ENCODE measurements at places on chromosomes 1 and 21. TPM values are rescaled to one million over a fixed set of nuclear protein-coding genes. Genes with fewer than 3 reads are reported as not detected.

The NFASC gene
- polyA plus RNA-seq, result 1.1 TPM

The GOLT1A gene
- not detected for polyA plus RNA-seq

- no peak for DNase-seq
Measured at GRCh38 chr1:3776231-3776961, 3.8 kb downstream of the SMIM1 start.

DNA sequence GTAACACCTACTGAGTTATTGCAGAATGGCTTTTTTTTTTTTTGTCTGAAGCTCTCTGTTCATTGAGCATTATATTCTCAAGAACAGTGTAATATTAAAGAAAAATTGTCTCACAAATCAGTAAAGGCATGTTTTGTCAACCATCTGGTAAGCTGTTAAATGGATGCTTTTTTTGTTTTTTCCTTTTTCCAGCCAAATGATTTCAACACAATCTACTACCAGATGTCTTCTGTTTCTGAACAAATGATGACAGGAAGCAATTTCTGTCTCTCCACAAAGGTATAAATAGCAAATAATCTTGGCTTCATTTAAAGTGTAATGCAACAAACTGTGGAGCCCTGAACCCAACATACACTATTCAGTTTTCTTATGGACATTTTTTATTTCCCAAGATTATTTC lies 78.6 kb upstream of the RGS2 start:
- no peak for DNase-seq

DNA sequence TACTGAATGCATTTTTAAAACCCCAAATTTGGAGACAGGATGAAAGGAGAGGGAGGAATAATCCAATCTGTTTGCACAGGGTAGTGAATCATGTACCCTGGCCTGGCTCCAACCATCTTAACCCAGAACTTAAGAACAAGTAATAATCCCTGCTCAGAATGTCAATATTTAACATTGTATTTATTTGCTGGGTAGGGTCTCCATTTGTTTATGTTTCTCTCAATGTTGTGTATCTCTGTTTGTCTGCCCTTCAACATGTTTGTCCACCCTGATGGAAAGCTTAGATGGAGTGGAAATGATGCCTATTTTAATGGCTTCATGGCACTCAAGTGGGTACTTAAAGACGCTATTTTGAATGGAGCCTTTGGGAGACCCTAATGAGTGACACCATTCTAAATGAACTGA lies 54.4 kb upstream of the CDC42BPA start:
- DNase-seq, result no peak

The OR2L3 gene
- polyA plus RNA-seq, result not detected

GRCh38 chr1:91133248-91133647 lies 111.4 kb upstream of the ZNF644 start:
- no peak for DNase-seq

The NPHS2 gene
- polyA plus RNA-seq, result not detected

DNA sequence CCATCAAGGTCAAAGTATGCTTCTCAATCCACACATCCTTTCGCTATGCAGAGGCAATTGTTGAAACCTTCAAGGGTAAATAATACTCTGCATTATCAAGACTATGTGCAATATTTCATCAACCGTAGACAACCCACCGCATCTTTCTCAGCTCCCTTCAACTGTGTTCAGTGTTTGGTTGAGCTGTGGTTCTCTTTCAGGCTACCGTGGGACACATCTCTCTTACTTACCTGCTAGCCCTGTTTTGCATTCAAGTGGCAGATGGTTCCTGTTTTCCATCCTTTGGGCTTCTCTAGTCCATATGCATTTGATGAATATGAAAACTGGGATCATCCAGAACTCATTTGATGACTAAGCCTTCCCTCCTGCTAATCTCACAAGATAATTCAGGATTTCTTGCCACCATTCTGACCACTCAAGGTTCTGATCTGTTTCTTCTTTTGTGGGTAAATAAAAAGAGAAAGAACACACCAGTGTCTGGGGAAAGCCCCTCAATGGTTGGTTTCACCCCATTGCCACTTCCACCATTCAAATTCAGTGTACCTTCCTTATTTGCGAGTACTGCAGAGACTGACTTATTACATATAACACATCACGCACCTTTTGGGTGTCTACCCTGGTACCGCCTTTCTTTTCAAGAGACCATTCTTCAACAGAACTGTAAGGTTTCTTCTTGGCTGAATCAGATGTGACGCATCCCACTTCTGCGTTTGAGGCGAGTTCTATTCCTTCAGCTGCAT lies 61.7 kb downstream of the BACE2 start:
- DNase-seq, result no peak

DNA sequence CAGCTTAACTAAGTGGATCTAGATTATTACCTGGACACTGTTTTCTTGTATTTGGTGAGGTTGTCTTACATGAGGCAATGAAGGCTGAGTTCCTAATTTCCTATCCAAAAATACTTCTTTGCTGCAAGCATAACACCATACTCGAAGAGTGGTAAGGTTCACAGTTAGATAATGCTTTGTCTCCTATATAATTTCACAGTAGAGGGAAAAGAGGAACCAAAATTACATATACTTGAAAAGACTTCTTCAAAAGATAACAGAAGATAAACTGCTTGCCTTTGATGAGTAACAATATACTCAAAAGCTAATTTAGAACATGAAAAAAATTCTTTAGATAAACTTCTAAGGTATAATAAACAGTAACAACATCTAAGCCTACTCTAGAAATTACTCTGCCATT lies 20.4 kb downstream of the USP33 start:
- no peak for DNase-seq

GRCh38 chr1:205381305-205381704 lies 24.6 kb upstream of the KLHDC8A start:
- DNase-seq, result no peak

GRCh38 chr1:30804352-30804751 lies 46.8 kb upstream of the LAPTM5 start:
- DNase-seq, result no peak

- no peak for DNase-seq
Measured at GRCh38 chr1:240878631-240879030, 266.7 kb upstream of the GREM2 start.

The FAAH gene
- polyA plus RNA-seq, result 18.0 TPM

- DNase-seq, result peak; percentile 42
Measured at GRCh38 chr21:16004086-16004485, 274.3 kb downstream of the USP25 start.

- DNase-seq, result peak; percentile 31
Measured at GRCh38 chr1:82110366-82111254, 309.9 kb downstream of the ADGRL2 start.

GRCh38 chr1:163163163-163163562 lies 39.6 kb downstream of the RGS5 start:
- DNase-seq, result no peak

DNA sequence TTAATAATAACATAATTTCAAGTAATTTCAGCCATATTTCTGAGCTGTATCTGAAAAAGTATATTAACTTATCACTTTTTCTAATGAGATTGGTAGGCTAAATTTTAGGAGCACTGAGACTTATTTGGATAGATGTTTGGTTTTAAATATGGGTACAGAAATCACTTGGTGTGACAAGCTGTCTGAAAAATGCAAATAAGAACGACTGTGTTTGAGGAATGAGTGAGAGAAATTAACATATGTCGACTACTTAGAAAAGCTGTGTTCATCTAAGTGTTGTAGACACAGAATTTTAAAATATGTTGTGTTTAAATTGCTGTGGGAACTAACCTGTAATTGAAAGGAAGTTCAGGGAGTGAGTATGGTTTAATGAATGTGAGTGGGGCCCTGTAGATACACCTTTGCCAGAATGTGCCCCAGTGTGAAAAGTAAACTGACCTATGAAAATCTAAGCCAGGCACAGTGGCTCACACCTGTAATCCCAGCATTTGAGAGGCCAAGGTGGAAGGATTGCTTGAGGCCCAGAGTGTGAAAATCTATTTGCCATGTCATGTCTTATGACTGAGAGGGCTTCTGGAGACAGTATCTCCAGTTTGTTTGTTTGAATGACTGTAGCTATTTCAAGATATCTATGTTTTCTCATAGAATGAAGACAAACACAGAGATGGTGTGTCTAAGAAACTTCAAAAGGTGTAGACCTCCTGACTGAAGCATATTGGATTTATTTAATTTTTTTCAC lies 53.8 kb upstream of the LRRC8C start:
- DNase-seq, result no peak

The NKAIN1 gene
- 1.9 TPM for polyA plus RNA-seq

DNA sequence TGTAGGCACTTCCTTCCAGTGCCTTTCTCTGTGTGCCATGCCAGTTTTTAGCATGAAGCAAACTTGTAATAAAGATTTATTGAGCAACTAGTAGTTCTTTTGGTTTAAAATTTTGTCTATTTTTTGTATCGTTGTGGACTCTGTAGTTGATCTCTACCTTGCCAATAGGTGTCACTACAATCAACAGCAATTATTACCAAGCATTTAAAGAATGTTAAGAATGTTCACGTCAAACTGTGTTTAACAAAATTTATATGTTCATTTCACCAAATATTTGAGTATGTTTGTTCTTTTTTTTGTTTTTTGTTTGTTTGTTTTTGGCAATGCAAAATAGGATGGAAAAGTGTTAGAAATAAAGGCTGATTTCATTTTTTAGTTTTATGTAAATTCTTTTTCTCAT lies 208.1 kb downstream of the PATJ start:
- DNase-seq, result no peak

The MYBPH gene
- 390 TPM for polyA plus RNA-seq

GRCh38 chr1:8889925-8890785 lies 11.7 kb upstream of the ENO1 start:
- DNase-seq, result peak; percentile 68

DNA sequence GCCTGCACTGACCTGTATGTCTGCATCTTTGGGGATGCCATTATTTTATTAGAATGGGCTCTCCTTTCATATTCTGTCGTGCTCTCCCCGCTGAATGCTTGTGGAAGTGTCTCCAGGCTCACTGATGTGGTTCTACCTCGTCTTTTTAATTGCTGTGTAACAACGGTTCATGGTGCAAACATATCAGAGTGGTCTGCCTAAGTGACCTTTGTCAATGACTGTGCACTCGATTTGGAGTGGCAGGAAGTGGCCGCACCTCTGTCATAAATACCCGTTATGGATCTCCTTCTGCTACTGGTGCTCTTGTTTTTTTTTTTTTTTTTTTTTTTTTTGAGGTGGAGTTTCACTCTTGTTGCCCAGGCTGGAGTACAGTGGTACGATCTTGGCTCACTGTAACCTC lies 38.3 kb downstream of the SPSB1 start:
- DNase-seq, result no peak

- no peak for DNase-seq
Measured at GRCh38 chr1:3005771-3006170, 15.5 kb upstream of the ACTRT2 start.

The VSIG8 gene
- polyA plus RNA-seq, result not detected

The ACTL8 gene
- polyA plus RNA-seq, result not detected

All from muscle of arm (tissue), 14 donors.